ENCODE measurements at places on chromosomes 3 and 15.

- DNase-seq = no peak
Observed at GRCh38 chr15:88897456-88898194, 2.3 kb upstream of the HAPLN3 start.

- DNase-seq = no peak
Observed at GRCh38 chr3:170180079-170180907, 1.2 kb downstream of the PHC3 start.

DNA sequence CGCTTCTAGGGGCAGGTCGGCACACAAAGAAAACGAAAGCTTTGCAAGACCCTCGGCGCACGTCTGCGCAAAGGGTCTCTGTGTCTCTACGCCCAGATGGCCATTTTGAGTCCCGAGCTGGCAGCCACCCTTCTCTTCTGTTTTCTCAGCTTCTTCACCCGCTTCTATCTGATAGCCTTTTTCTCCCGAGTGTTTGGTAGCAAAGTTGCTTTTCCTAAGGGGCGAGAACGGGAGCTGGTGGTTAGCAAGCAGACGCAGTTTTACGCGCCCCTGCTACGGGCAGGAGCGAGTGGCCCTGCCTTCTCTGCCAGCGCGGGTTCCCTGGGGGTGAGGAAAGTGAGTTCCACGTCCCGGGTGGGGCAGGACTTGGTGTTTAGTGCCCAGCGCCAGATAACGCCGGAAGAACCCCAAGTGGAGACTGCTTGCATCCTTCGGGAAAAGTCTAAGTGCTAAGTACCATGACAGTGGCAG is 2.9 kb upstream of the MKRN2 start:
- no peak for DNase-seq

- no peak for DNase-seq
Observed at GRCh38 chr3:101185341-101185740, 135.0 kb downstream of the IMPG2 start.

GRCh38 chr3:9915254-9916141 is 1.4 kb upstream of the IL17RC start:
- DNase-seq = no peak

DNA sequence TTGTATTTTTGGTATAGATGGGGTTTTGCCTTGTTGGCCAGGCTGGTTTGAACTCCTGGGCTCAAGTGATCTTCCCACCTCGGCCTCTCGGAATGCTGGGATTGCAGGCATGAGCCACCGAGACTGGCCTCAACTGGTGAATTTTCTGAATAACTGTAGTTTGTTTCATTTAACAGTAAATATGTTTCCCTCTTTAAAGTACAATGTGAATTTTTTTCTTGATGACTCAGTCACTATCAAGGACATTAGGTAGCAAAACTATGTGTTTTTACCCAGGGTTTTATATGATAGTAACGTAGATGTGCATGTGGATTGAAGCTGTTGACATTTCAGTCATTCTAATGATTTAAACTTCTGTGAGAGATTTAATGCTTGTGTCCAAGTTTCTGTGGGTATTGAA is 40.2 kb upstream of the MAPKBP1 start:
- no peak for DNase-seq

- DNase-seq = no peak
Observed at GRCh38 chr3:123664753-123665152, 79.9 kb upstream of the HACD2 start.

GRCh38 chr3:58613236-58614132 is 36.3 kb upstream of the FAM107A start:
- no peak for DNase-seq

- DNase-seq = no peak
Observed at GRCh38 chr3:172239218-172239790, 199.9 kb downstream of the FNDC3B start.

GRCh38 chr3:123616593-123616992 is 31.7 kb upstream of the HACD2 start:
- DNase-seq = no peak

DNA sequence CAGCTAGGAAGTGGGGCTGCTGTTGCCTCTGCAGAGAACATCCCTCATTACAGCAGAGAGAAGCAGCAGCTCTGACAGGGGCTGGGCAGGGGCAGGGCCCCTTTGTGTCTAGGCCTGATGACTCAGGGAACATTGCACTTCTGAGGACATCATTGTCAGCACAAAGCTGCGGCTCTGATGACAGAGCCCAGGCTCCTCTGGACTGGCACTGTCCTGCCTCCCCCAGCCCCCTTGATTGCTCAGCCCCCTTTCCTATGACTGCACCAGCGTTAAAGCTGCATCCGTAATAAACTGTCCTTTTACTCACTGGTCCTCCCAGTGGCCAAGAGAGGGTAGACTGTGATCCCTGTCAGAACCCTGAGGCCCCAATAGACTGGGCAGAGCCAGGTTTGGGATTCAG is 18.3 kb downstream of the TRH start:
- DNase-seq = no peak

All from esophagus squamous epithelium (tissue), 5 donors.